ENCODE measurements at places on chromosomes 7 and 10. TPM values are rescaled to one million over a fixed set of nuclear protein-coding genes. Genes with fewer than 3 reads are reported as not detected.

The PMS2 gene
- total RNA-seq: 37.1 TPM

The FAM221A gene
- 9.2 TPM for total RNA-seq

DNA sequence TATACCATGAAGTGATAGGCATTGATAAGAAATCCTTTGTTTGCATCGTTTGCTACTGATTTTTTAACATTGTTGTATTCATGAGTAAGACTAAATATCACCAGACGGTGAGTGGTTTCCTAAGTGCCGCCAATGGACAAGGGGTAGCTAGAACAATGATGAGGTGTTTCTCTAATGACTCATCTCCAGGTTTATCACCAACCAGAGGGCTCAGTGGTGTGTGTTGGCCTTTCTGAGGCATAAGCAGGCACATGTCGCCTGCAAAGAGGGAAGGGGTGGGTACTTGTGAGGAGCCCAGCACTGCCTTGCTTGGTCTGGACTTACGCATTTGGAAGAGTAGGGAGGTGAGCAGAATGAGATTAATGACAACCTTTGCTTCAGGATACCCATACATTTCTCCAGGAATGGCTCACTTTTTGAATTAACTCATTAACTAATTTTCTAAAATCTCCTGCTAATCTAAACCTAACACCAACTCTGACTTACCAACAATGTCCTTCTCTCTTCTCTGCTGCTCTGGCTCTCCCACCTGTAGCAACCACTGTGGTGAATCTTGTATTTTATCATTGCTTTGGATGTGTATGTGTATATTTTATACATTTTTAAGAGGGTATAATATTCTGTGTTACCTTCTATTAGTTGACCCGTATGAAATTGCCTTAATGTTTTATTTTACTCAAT lies 722.6 kb downstream of the GRID1 start:
- no peak for DNase-seq

The OR2A7 gene
- not detected for total RNA-seq

DNA sequence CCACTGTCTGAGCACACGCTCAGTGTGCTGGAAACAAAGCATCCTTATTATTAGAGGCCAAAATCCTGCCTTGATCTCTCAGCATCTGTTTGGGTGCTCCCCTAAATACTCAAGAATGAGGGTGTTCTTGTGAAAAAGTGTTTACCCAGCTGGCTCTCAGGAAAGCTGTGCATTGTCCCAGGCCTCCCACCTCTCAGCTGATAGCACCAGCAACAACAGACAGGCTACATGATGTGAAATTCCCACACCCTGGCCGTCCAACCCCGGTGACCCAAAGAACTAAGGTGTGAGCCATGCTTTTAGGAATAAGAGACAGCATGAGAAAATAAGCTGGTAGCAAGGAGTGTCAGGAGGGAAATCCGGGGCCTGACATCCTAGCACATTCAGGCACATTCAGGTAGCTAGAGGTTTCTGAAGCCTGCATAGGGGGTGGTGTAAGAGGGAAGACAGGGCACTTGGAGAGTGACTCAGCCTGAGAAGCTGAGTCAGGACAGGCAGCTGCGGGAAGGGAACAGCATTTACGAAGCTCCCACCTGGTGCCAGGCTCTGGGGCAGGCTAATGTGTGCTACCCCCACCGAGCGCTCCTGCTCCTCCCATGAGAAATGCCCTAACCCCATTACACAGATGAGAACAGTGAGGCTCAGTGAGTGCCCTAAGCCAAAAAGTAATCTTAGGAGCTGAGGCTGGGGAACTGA lies 205.6 kb downstream of the GRID1 start:
- DNase-seq: no peak

GRCh38 chr10:14625192-14625631 lies 149.5 kb downstream of the FAM107B start:
- no peak for DNase-seq

GRCh38 chr10:24453973-24454372 lies 245.0 kb downstream of the KIAA1217 start:
- no peak for DNase-seq

- no peak for DNase-seq
Measured at GRCh38 chr7:4851459-4852422, 10.1 kb downstream of the PAPOLB start.

DNA sequence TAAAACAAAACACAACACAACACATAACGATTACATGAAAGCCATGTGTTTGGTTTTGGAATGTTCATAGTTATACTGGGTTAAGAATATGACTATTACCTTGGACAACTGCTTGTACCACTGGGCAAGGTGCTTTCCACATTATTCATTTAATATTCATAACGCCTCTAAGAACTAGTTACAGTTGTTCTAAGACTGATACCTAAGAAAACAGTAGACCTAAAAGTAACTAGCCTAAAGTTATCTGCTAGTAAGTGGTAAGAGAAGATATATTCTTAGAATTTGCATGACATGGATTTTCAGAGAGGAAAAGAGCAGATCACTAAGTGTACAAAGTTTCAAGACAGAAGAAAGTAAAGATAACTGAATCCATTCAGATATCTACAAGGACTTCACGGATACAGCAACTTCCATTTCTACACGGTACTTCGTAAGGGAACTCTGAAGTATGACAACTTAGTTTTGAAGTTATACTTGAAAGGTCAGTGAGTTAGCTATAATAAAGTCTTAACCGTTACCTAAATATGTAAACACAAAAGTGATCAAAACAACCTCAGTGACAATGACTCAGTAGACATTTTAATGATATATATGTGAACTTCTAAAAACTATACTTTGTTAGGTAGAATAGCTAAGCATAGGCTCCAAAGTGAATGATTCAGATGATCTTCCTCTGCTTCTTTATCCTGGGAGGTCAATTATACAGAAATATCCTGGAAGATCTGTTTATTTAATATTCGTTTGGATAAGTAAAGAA lies 65.1 kb downstream of the MINDY3 start:
- no peak for DNase-seq

- no peak for DNase-seq
Measured at GRCh38 chr10:91664426-91664825, 31.6 kb upstream of the PPP1R3C start.

The COL13A1 gene
- total RNA-seq: not detected

DNA sequence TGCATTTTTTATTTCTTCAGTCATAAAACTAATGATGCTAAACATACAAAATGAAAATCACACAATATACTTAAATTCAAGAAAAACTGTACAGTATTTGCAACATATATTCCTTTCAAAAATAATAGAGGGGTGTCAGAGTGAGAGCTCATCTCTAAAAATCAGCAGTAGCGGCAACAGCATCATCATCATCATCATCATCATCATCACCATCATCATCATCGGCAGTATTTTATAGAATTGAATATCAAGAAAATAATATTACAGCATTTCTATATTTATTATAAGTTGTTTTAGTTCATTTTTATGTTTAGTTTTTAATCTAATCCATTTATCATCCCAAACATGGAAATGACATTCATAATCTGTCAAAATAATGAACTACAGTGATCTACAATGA lies 67.4 kb upstream of the PPP1R3A start:
- no peak for DNase-seq

GRCh38 chr10:77556990-77557601 lies 80.5 kb downstream of the KCNMA1 start:
- no peak for DNase-seq

DNA sequence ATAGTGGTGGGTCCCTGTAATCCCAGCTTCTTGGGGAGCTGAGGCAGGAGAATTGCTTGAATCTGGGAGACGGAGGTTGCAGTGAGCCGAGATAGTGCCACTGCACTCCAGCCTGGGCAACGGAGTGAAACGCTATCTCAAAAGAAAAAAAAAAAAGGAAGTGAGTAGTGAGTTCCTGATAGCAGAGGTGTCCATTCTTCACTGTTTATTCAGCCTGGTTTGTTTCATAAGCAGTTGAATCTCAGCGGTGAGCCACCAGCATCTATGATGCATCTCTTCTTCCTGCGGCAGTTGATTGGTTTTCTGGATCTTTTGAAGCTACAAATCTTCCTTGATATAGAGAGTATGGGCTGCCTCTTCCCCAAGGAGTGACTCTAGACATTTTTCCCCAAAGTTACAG lies 316.1 kb upstream of the MTPN start:
- peak; percentile 85 for DNase-seq

The ECHS1 gene
- 46.2 TPM for total RNA-seq

- DNase-seq: no peak
Measured at GRCh38 chr10:4865945-4866661, 40.1 kb downstream of the AKR1E2 start.

DNA sequence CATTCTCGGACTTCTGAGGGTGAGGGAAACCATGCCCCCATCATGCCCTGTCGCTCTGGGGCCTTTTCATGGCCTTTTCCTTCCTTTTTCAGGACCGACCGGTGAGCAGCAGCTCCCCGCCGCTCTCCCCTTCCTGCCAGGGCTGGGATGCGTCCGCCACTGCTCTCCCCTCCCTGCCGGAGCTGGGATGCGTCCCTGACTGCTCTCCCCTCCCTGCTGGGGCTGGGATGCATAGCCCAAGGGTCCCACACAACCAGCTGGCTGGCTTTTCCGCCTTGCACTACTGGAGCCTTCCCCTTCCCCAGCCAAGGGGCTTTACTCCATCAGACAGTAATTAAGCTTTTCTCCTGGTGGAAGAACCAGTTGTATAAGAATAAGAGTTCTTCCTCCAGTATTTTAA lies 129.7 kb upstream of the COBL start:
- no peak for DNase-seq

DNA sequence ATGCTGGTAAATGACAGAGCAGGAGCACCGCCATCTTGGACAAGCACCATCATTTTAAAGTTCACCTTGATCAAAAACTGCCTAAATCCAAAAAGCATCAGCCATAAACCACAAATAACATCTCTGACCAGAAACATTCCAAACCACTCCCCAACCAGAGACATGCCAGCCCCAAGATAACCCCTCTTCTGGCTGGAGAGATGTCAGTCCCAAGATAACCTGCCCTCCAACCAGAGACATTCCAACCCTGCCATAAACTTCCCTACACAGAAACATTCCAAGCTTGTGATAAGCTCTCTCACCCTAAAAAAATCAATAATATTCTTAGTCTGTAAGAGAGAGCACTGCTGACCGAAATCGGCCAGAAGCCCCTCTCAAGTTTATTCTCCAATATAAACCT lies 659.3 kb downstream of the XPNPEP1 start:
- no peak for DNase-seq

DNA sequence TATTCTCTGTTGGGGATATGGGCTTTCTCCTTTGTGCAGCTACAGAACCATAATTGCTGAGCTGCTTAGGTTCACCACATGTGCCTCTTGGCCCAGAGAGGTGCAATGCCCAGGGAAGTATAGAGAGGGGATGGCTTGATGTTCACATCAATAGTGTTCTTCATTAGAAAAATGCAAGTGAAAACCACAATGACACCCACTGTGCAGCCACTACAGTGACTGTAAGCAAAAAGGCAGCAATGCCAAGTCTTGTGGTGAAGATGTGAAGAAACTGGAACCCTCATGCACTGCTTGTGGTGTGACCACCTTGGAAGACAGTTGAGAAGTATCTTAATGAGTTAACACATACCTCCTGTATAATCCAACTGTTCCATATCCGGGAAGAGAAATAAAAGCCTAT lies 318.9 kb upstream of the ZMIZ1 start:
- no peak for DNase-seq

GRCh38 chr7:128266883-128267594 lies 26.0 kb downstream of the LEP start:
- DNase-seq: no peak

DNA sequence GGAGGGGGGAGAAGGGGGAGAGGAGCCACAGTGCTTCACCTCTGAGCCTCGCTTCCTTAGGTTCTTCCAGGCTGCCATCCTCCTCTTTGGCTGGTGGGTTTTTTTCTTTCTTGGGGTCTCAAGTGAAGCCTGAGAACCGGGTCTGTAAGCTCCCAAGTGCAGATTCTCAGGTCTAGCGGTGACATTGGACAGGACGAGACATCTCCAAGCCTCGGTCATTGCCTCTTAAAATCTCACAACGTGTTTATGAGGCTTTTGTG lies 817 bp upstream of the IL15RA start:
- DNase-seq: no peak

GRCh38 chr10:126097558-126098225 lies 201.3 kb downstream of the FANK1 start:
- no peak for DNase-seq

The PHYH gene
- 15.1 TPM for total RNA-seq

DNA sequence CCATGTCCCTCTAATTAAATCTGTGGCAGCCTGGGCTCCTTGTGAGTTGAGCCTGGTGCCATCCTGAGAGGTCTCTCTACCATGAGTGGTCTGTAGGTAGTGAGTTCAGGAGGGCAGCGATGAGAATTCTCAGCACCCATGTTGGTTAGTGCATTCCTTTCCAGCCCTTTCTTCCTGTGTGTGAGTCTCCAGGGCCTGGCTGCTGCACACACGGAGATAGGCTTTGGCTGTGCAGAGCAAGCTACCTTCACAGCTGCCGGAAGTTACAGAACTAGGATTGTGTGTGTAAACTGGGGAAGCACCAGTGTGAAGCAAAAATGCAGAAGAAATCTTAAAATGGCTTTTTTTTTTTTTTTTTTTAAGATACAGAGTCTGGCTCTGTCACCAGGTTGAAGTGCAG lies 358.6 kb downstream of the PAXIP1 start:
- no peak for DNase-seq

DNA sequence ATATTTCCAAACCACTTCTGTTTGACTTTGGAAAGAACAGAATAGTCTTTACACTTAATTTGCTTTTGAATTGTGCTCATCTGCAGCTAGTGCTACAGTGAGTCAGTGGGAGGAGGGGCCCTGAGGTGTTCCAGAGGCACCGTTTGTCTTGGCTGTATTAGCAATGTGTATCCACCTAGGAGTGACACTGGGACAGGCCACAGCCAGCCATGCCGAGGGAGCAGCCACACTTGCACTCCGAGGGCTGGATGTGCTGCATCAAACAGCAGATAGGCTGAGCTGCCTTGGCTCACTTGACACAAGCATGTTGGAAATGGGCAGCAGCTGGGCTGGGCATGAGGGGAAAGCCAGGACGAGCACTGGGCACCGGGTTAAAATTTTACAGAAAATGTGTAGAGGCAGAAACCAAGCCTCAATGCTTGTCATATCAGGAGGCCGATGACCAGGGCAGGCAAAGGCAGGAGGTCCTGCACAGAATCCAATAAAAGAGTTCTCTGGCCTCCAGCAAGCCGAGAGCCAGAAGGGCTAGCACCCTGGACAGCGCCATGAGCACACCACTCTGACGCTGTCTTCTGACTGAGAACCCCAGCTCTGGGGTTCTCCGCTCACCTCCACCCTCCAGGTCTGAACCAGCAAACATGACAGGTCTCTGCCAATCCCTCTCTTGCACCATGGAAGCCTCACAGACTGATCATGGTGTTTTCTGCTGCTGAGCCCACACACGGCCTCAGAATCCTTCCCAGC lies 163.3 kb downstream of the GRID1 start:
- peak; percentile 19 for DNase-seq

- DNase-seq: no peak
Measured at GRCh38 chr10:70052462-70053217, at the start of gene MACROH2A2. Gene MACROH2A2 (plus strand): TSS chr10:70052846. CDS start chr10:70075659, 22,813 bp downstream.

- no peak for DNase-seq
Measured at GRCh38 chr7:17506095-17506494, 207.6 kb downstream of the AHR start.

- no peak for DNase-seq
Measured at GRCh38 chr7:4648111-4648510, 34.0 kb upstream of the FOXK1 start.

The DHTKD1 gene
- 71.4 TPM for total RNA-seq
